ENCODE measurements at places on chromosomes 5 and 9. TPM values are rescaled to one million over a fixed set of nuclear protein-coding genes. Genes with fewer than 3 reads are reported as not detected.

DNA sequence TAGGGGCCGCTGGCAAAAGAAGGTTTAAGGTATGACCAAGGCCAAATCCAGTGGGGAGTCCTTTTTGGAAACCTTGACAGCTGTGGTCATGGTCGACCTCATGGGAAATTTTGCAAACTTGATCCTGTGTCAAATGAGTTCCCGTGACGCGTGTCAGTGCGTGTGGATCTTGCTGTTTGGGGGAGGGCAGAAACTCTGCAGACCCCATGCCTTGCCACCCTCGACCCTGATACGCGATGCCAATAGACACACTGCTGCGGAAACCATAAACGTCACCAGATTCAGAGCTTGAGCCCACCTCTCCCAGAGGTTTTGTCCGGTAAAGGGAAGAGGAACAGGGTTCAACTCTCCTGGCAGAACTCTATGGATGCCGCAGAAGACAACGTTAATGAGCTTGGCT lies 104.7 kb downstream of the ADAMTS2 start:
- DNase-seq, result no peak

DNA sequence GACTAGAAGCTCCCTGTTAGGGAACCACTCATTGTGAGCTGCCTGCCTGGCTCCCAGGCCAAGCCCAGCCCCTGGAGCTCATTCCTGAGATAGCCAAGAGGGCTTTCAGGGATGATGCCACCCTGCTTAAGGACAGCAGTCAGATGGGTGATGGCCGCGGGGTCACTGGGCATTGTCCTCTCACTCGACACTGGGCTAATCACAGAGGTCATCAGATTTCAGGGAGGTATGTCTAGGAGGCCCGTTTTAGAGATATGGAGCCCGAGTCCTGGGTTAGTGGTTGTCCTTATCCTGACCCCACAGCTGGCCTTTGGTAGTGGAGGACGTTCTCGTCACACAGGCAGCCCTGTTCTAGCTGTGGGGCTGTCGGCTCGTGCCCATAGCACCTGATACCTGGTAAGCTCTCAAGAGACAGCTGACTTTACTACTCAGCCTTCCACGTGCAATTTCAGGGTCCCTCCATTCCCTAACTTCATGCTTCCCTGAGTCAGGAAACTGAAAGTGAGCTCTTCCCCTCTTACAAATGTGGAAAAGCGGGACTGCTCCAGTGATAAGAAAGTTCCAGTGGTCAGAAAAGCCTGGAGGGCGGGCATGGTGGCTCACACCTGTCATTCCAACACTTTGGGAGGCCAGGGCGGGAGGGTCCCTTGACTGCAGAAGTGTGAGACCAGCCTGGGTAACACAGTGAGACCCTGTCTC lies 7.1 kb upstream of the PTGES start:
- no peak for DNase-seq

DNA sequence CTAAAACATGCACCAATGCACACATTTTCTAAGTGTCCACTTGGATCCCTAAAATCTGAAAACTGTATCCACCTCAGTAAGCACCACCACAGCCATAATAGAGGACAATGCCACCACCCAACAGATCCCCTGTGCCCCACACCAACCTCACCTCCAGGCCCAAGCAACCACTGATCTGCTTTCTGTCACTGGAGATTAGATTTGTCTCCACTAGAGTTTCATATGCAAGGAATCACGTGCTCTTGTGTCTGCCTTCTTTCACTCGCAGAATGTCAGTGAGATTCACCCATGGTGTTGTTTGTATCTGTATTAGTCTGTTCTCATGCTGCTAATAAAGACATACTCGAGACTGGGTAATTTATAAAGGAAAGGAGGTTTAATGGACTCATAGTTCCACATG lies 216.1 kb upstream of the WWC1 start:
- DNase-seq, result no peak

GRCh38 chr5:160887780-160888179 lies 35.8 kb upstream of the ATP10B start:
- DNase-seq, result no peak

GRCh38 chr5:80083101-80083890 lies 48.1 kb downstream of the THBS4 start:
- peak; percentile 30 for DNase-seq

GRCh38 chr5:669842-670395 lies 23.2 kb downstream of the TPPP start:
- DNase-seq, result no peak

GRCh38 chr9:100419166-100419565 lies 7.8 kb upstream of the MSANTD3 start:
- no peak for DNase-seq

DNA sequence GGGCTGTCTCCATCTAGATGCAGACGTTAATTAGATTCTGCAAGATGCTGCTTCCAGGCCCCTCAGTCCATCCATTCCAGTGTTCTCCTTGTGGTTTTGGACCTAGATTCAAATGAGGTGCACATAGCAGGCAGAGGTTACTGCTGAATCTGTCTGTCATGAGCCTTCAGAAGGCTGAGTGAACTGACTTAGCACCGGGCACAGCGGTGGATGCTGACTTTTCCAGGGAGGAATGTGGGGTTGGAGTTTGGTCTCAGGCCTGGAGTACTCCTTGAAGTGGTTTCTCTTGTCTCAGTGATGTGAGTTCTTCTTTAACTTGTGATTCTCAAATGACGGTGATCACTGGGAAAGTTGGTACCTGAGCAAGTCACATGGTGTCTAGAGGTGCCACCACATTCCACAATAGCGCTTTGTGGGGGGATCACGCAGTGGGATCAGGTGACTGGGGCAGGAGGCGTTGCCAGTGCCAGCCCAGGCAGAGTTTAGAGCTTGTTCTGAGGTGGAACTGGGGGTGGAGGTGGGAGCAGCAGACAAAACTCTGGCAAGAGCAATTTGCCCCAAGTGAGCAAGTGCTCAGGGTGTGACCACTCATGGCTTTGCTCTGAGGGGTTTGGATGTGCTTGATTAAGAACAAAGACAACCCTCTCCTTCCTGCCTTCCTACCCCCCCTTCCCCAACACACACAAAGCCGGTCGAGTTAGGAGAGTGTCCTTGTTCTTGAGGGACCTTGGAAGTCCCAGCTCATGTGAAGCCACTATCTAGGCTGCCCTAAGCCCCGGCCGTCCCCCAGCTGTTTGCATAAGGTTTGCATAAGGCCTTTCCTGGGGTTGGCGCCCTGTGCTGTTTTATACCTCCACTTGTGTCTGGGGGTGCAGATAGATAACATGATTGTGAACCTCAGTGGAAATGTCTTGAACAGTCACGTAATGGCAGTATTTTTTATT lies 25.1 kb downstream of the JADE2 start:
- no peak for DNase-seq

GRCh38 chr9:5073701-5074100 lies 88.6 kb downstream of the JAK2 start:
- no peak for DNase-seq

GRCh38 chr9:14677396-14677795 lies 15.8 kb downstream of the ZDHHC21 start:
- DNase-seq, result no peak

PFN3 gene
- not detected for total RNA-seq

GRCh38 chr9:1184146-1184545 lies 134.0 kb downstream of the DMRT2 start:
- DNase-seq, result no peak

DNA sequence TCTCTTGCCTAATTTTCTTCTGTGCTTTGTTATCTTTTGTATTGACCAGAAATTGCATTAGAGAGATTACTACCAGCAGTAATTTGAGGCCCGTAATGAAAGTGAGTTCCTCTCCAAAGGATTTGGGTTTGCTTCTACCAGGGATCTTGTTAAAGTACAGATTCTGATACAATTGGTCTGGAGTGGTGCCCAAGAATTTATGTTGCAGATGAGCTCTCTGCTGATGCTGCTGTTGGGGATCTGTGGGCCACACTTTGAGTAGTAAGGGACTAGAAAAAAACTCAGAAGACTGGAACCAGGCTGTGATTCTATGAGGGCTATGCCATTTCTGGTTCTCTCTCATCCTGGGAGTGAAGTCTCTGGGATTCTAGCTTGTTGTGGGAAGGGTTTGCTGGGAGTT lies 192.2 kb downstream of the SEC61B start:
- no peak for DNase-seq

MEIKIN gene
- not detected for total RNA-seq

DNA sequence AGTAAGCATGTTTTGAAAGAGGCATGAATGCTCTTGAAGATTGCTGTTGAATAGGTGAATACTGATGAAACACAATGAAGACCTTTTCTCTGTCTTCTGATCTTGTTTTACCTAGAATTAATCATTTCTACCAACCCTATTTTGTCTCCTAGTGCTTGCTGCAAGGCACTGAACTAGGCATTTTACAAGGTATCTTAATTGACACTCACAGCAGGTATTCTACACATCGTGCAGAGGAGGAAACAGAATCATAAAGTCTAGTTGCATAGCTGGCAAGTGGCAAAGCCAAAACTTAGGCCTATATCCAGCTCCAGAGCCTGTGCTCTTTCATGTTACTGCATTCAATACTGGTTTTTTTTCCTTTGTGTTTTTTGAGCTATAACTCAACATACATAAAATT lies 50.7 kb downstream of the CTNNA1 start:
- no peak for DNase-seq

TICAM2 gene
- total RNA-seq, result 2.8 TPM

SPATA9 gene
- not detected for total RNA-seq

DNA sequence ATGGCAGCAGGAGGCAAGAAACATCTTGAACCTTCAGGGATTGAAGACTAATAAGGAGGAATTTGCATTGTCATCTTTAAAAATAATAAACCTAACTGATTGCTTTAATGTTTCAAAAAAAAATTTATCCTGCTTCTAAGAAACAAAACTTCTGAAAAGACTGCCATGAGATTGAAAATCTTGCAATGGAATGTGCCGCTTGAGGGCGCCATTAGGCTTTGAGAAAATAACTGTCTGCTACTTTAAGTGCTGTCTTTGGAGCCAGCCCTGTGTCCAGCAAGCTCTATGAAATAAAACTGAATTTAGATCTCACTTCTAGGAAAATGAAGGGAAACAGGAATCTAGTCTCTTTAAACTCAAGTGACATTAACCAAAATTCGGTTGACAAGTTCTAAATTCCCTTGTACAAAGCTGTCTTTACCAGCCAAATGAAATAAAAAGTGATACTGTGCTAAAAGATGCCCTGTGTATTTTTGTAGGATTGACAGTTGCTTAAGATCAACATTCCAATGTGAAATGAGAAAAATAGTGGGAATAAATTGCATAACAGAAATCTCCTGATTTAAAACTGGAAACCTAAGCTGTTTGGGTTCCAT lies 79.4 kb downstream of the ESM1 start:
- DNase-seq, result peak; percentile 87

ARL14EPL gene
- total RNA-seq, result not detected

DNA sequence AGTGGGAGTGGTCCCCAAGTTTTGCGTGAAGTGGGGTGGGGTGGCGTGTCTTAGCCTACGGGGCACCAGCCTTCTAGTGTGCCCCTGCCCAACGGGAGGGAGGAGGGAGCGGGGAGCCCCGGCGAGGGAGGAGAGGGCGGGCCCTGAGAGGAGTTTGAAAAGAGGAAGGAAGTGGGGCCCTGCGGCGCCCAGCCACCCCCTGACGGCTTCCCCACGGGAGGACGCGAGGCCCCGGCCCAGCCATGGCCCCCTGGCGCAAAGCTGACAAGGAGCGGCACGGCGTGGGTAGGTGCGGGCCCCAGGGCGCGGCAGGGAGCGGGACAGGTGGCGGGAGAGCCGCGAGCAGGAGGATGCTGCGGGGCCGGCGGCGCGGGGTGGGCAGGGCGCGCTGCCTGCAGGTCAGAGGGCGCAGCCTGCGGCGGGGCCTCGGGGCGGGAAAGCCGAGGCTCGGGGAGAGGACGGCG lies at the start of gene DOCK2:
Gene DOCK2, plus strand, starts transcription at position 191 of the 464 bp plus-strand sequence. Its CDS starts 52 bp downstream, at position 243.
- DNase-seq, result peak; percentile 21

DNA sequence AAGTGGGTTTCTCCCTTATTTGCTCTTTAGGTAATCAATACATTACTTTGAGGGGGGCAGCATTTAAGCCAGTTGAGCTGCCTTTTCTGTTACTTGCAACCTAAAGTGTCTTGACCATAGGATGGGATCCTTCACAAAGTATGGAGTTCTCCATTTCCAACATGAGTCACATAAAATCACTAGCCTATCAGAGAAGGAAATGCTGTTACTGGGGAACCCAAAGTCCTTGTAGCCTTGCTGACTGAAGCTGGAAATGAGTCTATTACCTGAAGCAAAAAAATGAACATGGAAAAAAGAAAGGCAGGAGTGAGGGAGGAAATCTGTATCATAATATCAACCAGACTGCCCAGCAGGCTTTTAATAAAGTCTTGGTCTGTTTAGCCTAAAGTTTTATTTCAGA lies 42.8 kb upstream of the SLIT3 start:
- DNase-seq, result no peak

DNA sequence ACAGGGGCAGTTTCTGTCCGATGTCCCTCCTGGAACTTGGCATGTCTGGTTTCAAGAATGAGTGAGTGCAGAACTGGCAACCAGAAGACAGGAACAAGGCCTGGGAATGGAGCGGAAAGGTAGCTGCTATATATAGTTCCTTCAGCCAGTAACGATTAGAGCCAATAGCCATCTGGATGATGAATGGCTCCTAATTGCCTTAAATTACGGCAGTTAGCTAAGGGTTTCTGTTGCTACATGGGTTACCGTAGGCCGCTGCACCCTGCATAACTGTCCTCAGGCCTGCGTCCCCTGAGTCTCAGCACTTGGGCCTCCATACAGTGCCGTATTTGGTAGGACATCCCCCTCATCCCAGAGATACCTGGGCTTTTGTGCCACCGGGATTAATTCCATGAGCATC lies 29.4 kb downstream of the WWC1 start:
- no peak for DNase-seq

GRCh38 chr9:89687188-89687587 lies 82.4 kb downstream of the GADD45G start:
- DNase-seq, result no peak

GFI1B gene
- not detected for total RNA-seq

WDR38 gene
- total RNA-seq, result not detected

DNA sequence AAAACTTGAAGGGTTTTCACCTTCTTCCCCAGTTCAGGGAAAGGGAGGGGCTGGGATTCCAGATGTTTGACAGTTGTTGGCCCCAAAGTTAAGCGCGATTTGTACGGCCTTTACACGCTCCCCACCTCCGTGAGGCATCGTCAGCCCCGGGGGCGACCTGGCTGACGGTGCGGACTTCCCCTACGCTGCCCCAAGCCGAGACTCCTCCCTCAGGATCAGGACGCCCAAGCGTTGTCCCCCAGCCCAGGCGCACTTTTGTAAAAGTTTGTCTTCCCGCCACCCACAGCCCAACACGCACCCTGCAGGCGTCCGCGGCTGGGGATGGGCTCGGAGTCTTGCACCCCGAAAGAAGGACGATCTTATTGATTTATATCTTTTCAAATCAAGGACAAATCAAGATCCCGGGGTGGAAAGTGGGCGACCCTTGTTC lies 713 bp downstream of the MOB3B start:
- peak; percentile 29 for DNase-seq

- no peak for DNase-seq
Measured at GRCh38 chr9:91937056-91937455, 13.0 kb downstream of the ROR2 start.

DNA sequence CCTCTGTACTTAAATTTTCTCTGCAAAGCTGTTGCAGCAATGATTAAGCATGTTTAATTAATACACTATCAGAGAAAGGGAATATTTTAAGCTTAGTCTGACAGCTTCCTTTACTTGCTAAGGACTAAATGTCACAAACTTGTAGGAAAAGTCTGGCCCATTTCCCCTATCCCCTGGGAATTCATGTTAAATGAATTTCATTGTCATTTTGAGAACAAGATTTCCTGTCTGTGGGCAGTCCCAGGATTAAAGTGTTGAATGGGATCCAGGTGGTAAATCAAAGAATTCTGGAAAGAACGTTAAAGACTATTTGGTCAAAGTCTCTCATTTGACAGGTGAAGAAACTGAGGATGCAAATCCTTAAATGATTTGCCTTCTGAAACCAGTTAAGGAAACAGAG lies 214.8 kb downstream of the MPDZ start:
- DNase-seq, result no peak

- DNase-seq, result no peak
Measured at GRCh38 chr5:107090506-107090905, 580.2 kb downstream of the EFNA5 start.
